ENCODE measurements at places on chromosomes 2 and 18.

DNA sequence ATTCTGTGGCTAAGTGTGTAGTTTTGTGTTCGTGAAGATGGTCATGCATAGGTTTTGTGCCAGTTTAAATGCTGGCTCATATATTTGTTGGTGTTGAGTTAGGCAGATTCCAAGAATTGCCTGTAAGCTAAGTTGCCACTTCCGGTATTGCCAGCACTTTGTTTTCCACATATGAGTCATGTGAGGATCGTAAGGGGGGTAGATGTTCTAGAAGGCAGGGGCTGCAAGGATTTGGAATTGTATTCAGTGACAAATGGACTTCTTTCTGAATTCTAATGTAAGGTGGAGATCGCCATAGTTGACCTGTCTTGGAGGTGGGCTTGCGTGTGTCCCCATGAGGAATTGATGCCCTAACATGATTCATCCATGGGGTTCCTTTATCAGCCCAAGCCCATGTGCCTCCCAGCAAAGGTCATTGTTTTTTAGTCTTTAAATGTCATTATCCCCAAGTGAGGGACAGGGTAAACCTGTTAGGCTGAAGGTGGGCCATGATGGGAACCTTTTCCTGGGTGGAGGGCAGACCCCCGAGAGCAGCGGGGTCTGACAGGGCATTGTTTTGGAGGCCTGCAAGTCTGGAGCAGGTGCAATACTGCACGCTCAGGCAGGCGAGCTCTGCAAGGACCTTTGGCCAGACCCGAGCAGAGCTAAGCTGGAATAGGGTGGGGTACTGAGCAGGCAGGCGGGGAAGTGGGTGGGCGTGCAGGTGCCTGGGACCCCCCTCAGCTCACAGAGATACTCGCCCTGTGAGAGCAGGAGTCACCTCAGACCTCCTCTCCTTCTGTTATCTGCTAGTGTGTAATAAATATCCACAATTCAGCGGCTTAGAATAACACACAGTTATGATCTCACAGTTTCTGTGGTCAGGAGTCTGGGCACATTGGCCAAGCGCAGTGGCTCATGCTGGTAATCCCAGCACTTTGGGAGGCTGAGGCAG, 77.4 kb downstream of the LRRFIP1 start:
- DNase-seq: no peak

DNA sequence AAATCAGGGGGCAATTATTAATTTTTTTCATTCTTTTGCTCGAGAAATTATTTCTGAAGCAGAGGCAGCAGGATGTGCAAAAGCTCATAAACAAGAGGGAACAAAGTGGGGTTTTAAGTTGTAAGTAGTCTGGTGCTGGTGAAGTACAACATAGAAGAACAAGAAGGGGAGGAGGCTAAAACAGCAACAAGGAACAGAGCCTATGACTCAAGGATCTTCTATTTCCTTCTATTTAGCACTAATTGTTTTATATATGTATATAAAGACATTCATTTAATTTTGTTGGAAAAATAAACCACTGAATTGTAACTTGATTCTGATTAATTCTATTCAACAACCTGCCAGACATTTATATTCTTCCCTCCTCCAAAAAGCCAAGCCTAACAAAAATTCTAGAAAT, 35.0 kb downstream of the YES1 start:
- DNase-seq: no peak

- no peak for DNase-seq
Observed at GRCh38 chr2:235050980-235051351, 99.1 kb downstream of the SH3BP4 start.

DNA sequence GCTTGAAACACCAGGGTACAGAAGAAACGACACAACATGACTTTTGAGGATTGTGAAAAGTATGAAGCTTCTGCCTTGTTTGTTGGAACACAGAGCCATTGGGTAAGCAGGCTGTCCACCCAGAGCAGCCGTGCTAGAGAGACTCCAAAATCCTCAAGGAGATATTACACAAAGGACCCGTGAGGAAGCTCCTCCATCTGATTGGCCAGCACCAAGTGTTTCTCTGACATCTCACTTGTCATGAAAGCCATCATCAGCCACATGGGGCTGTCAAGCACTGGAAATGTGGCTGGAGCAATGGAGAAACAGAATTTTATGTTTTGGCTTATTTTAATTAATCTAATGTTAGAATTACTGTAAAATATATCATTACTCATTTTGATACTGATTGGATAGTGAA, 29.8 kb upstream of the LDAH start:
- no peak for DNase-seq

DNA sequence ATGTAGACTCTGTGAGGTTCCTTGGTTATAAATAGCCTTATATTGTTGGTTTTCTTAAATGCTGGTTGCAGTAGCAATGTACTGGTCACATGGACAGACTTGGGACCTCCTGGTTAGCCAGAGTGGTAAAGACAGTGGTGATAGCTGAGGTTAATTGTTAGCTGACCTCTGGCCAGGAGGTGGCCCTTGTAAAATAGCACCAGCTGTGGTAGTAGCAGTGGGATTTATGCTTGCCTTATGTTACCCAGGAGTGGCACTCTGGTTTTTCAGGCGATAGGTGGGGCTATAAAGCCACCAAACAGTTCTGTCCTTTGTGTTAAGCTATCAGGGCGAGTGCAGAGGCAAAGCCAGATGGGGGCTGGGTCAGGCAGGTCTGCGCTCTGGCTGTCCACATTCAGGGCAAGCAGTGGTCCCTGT, 94.8 kb upstream of the SRD5A2 start:
- no peak for DNase-seq

DNA sequence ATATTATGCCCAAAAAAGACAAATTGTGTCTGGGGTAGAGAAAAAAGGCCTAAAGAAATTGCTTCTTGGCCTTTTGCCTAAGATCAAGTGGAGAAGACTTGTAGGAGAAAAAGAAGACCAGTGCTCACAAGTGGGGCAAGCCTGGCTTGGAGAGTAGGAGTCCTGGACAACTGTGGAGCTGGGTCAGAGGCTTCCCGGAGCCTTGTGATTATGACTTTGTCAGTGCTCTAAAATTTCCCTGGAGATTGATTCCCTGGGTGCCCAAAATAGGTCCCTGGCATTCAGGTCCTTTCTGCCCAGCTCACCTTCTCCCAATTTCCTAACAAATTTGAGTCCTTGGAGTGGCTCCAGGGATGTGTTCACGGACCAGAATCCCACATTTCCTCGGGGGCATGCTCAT, 787 bp upstream of the TRIM54 start:
- DNase-seq: no peak

DNA sequence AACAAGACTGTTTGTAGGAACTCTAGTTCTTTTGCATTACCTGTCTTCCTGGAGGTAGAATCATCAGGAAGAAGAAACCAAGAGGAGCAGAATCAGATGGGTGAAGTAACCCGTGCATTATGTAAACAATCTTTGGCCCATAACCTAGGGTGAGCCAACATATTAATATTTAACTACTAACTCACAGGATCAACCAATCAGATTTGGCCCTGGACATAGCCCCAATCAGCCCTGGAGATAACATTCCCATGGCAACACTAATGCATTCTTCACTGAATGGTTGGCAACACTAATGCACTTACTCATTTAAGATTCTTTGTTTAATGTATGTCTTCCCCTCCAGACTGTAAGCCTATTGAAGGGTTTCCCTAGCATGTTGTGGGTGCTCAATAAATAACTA, 72.0 kb upstream of the CTAGE1 start:
- DNase-seq: no peak

DNA sequence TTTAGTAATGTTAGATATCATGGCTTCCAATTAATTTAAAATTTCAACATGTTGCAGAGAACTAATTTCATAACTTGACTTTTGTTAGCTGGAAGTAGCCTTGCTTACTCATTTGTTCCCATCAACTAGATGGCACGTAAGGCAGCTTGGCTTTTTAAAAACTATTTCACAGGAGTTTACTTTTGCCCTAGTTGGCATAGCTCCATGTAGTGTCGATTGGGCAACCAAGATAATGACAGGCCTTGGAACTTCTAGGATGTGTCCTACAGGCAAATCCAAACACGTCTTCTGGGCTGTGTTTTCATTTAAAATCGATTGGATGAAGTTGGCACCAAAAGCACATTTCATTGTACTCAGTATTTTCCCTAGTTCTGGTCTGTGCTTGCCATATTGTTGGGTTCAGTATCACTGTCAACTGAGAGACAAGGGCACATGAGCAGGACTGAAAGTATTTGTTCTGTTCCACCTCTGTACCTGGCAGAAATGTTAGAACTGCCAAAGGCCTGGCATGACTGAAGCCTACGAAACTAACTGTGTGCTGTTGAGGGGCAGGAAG, 29.4 kb downstream of the HADHB start:
- no peak for DNase-seq

DNA sequence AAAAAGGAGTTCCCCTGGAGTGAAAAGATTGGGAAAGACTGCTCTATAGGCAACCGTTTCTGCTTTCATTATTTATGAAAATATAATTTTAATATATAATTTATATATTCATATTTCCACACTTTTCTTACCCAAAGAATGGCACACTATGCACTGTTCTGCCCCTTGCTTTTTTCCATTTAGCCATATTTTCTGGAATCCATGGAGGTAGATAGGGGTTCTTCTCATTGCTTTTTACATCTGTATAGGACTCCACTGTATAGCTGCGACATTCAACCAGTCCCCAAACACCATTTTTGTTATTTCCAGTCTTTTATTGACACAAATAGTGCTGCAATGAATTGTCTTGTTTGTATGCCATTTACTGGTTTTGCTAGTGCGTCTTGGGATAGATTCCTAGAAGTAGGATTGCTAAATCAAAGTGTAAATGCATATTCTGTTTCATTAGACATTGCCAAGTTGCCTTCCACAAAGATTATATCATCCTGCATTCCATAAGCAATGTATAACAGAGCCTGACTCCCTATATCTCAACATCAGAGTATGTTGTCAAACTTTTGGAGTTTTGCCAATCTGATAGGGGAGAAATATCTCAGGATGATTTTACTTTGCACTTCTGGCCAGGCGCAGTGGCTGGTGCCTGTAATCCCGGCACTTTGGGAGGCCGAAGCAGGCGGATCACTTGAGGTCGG, 26.6 kb upstream of the TCF7L1 start:
- DNase-seq: no peak

- DNase-seq: no peak
Observed at GRCh38 chr2:170895023-170895757, 33.9 kb upstream of the GORASP2 start.

GRCh38 chr2:171551836-171552235, 29.6 kb downstream of the CYBRD1 start:
- no peak for DNase-seq

DNA sequence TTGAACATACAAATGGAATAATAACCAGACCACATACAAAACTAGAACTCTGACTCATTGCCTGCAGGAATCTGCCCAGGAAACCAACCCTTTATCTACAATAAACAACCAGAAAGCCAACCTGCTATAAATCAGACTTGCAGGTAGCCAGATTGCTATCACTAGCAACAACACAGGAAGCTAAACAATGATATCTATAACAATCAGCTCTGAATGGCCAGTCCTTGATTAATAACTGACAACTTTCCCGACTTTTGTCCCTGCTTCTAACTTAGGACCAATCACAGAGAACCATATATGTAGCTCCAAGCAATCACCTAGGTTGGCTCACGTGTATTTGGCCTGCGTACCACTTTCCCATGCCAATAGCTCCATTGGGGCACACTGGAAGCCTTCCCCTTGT, 470.8 kb downstream of the RIT2 start:
- DNase-seq: no peak

DNA sequence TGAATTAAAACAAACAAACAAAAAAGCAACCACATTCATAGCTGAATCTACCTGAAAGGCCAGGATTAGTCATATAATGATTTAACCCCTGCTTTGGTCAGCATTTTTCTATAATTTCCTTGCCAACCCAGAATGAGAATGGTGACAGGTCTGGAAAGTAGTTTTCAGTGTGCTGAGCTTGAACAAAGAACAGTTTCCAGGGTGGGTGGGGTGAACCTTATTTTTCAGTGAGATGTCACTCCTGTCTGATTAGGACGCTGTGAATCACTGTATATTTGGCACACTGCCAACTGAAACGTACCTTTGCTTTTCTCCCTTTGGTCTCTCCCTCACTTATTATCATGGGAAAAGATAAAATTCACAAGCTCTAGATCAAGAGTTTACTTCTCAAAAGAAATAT, 35.0 kb upstream of the DSC1 start:
- no peak for DNase-seq

All from activated CD4-positive, CD25-positive, alpha-beta regulatory T cell treated with anti-CD3 and anti-CD28 coated beads, Interleukin-2, amount 50 U/mL, for 72 hours (primary cell).